HFF-Myc (cell line): ENCODE measurements at places on chromosomes 6 and 20.

DNA sequence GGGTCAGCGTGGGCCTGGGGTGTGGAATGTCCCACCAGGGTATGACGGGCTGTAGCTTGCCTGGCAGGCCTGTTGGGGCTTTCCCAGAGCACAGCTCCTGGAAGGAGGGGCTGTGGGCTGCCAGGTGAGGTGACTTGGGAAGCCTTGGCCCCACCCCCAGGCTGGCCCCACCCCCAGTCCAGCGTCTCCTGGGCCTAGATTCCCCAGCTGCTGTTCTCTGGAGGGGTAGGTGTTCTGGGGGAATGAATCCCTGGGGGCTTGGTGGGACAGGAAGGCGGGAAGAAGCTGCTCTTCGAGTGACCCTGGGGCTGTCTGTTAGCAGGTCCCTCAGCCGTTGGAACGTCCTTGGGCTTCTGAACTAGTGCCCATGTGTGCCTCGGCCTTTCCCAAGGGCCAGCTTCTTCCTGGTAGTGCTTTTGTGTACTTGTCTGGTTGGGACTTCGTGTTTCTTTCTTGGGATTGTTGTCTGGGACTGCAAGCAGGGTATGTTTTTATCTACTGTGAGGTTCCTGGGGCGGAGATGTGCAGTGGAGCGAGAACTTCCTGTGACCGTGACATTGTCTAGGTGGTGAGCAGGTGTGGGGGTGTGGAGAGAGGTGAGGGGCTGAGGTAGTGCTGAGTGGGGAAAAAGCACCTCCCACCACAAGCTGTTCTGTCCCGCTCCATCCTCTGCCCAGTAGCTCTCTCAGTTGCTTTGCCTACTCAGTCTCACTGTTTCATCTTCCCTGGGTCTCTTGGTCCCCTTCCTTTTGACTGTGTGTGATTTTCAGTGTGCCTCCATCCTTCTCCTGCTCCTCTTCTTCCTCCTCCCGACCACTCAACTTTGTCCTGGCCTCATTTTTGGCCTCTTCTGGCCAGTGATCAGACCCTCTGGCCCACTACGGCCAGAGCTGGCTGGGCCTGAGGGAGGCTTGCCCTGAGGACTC, 1.3 kb upstream of the DDR1 start:
- no peak for DNase-seq

GRCh38 chr6:20943040-20943627, 408.9 kb downstream of the CDKAL1 start:
- no peak for DNase-seq

DNA sequence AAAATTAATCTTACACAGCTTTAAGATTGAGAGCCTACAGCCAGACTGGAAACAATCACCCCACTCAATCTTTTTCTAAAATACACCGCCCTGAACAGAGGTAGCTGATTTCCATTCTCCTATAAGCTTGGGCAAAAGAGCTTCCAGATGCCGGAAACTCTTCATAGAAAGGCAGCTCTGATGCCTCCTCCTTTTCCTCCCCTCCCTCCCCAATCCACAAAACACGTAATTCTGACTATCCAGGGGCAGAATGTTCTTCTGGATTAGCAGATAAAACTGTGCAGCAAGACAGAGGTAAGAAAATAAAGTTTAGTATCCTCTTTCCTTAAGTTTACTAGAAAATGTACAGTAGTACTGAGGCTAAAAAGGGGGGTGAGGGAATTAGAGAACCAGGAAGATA, 15.8 kb downstream of the ADNP start:
- DNase-seq: no peak

DNA sequence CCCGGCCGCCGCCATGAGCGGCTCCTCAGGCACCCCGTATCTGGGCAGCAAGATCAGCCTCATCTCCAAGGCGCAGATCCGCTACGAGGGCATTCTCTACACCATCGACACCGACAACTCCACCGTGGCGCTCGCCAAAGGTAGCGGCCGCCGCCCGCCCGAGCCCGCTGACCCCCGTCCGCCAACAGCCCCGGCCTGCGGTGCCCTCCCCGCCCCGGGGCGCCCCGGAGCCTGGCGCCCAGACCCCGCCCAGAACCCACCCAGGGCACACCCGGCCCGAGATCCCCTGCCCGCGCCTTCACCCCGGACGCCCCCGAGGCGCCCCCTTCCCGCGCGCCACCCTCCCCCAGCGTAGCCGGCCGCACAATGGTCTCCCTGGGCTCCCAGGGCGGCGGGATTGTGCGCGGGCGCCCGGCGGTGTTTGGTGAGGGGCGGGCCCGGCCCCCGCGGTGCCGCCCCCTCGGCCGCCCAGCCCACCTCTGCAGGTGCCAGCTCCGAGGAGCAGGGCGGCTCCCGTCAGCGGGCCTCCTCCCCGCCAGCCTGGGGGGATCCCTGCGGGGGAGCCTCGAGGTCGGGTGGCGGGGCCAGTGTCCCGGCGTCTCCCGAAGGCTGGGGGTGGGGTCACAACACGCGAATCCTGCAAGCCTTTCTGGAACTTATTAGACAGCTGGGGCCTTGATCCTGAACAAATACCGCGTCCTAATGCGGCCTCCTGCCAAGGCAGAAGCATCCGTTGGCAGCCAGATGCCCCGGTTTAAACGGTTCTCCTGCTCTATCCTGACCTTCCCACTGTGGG, 577 bp downstream of the LSM14B start:
- DNase-seq: no peak

GRCh38 chr6:29490552-29490951, 2.8 kb upstream of the MAS1L start:
- no peak for DNase-seq

DNA sequence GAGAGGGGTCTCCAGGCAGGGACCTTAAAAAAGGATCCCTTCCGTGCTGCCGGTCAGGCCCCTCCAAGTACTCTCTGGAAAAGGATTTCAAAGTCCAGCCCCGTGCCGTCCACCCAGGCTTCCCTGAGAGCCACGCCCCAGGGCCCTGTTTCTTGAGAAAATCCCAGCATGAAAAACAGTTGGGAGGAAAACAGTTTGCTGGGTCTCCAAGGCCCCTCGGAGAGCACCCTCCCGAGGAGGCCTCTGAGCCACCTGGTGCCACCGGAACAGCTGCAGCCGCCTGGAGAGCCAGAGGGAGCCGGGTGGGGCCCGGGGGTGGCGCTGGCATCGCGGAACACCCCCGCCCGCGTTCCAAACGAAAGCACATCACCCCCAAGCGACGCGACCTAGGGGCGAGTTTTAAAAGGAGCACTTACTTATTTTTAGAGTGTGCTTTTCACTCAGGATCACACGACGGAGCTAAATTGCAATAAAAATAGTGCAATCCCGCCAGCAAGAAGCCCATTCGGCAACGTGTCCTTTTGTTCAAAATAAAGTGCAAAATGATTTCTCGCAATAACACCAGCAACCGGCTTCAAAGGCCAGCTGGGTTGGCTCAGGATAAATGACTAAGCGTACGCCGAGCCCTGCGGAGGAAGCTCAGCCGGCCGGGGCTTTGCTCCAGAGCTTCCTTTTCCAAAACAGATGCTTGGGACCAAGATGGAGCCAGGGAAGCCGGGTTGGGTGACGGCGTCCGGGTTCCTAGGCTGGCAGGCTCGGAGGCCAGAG, 64.2 kb downstream of the YTHDF1 start:
- no peak for DNase-seq

- no peak for DNase-seq
Observed at GRCh38 chr20:48847498-48848205, 19.9 kb upstream of the PREX1 start.

GRCh38 chr6:110768057-110768456, 47.2 kb downstream of the CDK19 start:
- no peak for DNase-seq

GRCh38 chr6:168372889-168373288, 53.3 kb upstream of the DACT2 start:
- DNase-seq: no peak

- no peak for DNase-seq
Observed at GRCh38 chr6:137357263-137357947, 136.8 kb downstream of the OLIG3 start.
